Thymus (tissue), 14 donors: ENCODE measurements at places on chromosomes 16 and 17. TPM values are rescaled to one million over a fixed set of nuclear protein-coding genes. Genes with fewer than 3 reads are reported as not detected.

The KCNG4 gene
- not detected for polyA plus RNA-seq

The EFNB3 gene
- polyA plus RNA-seq: 0.52 TPM

The SLC12A3 gene
- polyA plus RNA-seq: 0.34 TPM

The ZNF750 gene
- polyA plus RNA-seq: 4.1 TPM

The PPP1R27 gene
- 0.94 TPM for polyA plus RNA-seq

The NHERF1 gene
- polyA plus RNA-seq: 56.6 TPM

The RSPRY1 gene
- 19.4 TPM for polyA plus RNA-seq

The NAGLU gene
- polyA plus RNA-seq: 33.6 TPM

The CDH15 gene
- polyA plus RNA-seq: 0.23 TPM

The FMNL1 gene
- 79.5 TPM for polyA plus RNA-seq

The HEATR9 gene
- polyA plus RNA-seq: 0.82 TPM

The KCNH4 gene
- polyA plus RNA-seq: 0.09 TPM

The CCL5 gene
- 27.4 TPM for polyA plus RNA-seq

The TMIGD1 gene
- polyA plus RNA-seq: not detected

The FOXL1 gene
- 0.62 TPM for polyA plus RNA-seq

The CACNG1 gene
- polyA plus RNA-seq: 2.4 TPM

The EVI2A gene
- 147 TPM for polyA plus RNA-seq

The ODAD4 gene
- polyA plus RNA-seq: 1.4 TPM

The KCTD13 gene
- polyA plus RNA-seq: 16.9 TPM

The BCAR1 gene
- polyA plus RNA-seq: 14.5 TPM

The SMIM36 gene
- polyA plus RNA-seq: not detected

The USB1 gene
- polyA plus RNA-seq: 31.4 TPM

The AOC3 gene
- 16.0 TPM for polyA plus RNA-seq

The CBX2 gene
- polyA plus RNA-seq: 4.4 TPM

The TBX6 gene
- polyA plus RNA-seq: 2.6 TPM

The WFIKKN2 gene
- polyA plus RNA-seq: 0.82 TPM

The GABARAP gene
- 846 TPM for polyA plus RNA-seq

The RUNDC3A gene
- 4.9 TPM for polyA plus RNA-seq

The GFER gene
- polyA plus RNA-seq: 28.0 TPM

The KRT39 gene
- 0.23 TPM for polyA plus RNA-seq

The DPEP2 gene
- polyA plus RNA-seq: 19.0 TPM

The TERB1 gene
- polyA plus RNA-seq: 0.07 TPM

The HOXB9 gene
- 0.27 TPM for polyA plus RNA-seq

The SNN gene
- polyA plus RNA-seq: 21.6 TPM

The C16orf96 gene
- 0.05 TPM for polyA plus RNA-seq

The FDXR gene
- 14.1 TPM for polyA plus RNA-seq

The PIRT gene
- 0.05 TPM for polyA plus RNA-seq

The PYY gene
- polyA plus RNA-seq: 6.8 TPM

The RASD1 gene
- polyA plus RNA-seq: 12.1 TPM

The TBC1D3 gene
- not detected for polyA plus RNA-seq

The SEPTIN1 gene
- polyA plus RNA-seq: 337 TPM

The SNAI3 gene
- polyA plus RNA-seq: 2.9 TPM

The EME1 gene
- polyA plus RNA-seq: 1.4 TPM

The ALOXE3 gene
- 1.2 TPM for polyA plus RNA-seq

The CCDC92B gene
- polyA plus RNA-seq: 0.11 TPM

The DLX4 gene
- 0.46 TPM for polyA plus RNA-seq

The KRTAP4-3 gene
- polyA plus RNA-seq: not detected

The SERPINF2 gene
- polyA plus RNA-seq: 31.0 TPM

The USP32 gene
- polyA plus RNA-seq: 10.0 TPM

The HBA1 gene
- polyA plus RNA-seq: 9.9 TPM

The LGALS9C gene
- polyA plus RNA-seq: 0.37 TPM

The FTSJ3 gene
- 21.0 TPM for polyA plus RNA-seq

The TPPP3 gene
- polyA plus RNA-seq: 9.0 TPM

The LDHD gene
- 1.6 TPM for polyA plus RNA-seq
